ENCODE measurements at places on chromosomes 12 and 14.

GRCh38 chr12:213527-213932 is 427 bp downstream of the SLC6A12 start:
- no peak for DNase-seq

GRCh38 chr12:70890895-70891832 is 29.4 kb downstream of the PTPRR start:
- no peak for DNase-seq

- DNase-seq: no peak
Observed at GRCh38 chr12:26728205-26729050, 104.6 kb downstream of the ITPR2 start.

DNA sequence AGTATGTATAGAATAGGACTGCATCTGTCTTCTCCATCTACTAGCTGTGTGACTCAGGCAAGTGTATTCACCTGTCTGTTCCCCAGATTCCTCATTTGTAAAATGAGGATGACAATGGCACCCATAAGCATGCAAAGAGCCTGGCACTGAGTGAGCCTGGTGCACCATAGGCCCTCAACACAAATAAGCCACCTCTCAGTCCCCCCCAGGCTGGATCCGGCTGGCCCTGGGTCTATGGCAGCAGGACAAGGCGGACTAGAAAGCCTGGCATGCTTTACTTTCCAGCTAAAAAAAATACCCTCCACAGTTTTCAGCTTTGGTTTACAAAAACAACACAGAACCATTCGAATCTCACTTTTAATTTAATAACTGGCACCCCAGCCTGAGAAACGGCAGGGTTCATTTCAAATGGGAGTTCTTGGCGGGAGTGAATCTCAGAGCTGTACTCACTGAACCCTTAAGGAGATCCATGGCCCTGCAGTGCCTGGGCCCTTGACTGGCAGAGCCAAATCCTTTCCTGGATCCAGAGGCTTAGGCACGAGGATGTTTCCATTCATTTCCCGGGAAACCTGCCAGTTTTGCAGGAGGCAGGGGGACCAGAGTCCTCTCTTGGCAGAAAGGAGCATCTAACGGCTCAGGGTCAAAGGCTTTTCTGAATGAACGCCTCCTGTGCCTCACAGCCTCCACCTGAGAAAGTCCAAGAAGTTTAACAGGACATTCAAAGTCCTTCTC is 17.7 kb downstream of the SYNE3 start:
- no peak for DNase-seq

- no peak for DNase-seq
Observed at GRCh38 chr12:49678711-49679110, 28.5 kb downstream of the FMNL3 start.

DNA sequence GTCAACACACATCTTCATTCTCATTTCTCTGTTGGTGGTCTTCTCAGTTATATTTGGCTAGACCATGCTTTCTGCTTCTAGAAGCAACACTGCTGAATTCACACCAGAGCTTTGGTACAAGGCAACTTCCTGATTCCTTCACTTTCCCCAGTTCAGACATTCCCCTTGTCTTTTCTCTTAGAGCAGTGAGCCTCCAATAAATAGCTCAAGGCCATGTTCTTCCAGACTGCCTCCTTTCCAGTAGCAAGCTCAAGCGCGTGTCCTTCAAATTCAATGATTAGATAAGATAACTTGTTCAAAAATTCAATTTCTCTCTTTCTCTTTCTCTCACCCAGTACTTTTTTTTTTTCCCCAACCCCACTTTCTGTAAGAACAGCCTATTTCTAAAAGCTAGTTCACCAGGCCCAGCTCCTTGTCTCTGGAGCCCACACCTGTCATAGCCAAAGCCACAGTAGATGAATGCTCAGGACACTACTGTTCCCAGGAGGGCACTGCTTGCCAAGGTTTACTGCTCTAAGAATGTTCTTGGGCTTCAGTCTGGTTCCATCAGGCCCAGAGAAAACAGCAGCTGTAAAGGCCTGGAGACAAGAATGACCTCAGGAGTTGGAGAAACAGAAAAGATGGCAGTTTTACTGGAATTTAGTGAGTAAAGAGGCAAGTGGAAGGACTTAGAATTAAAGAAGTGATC is 17.7 kb downstream of the TBK1 start:
- no peak for DNase-seq

DNA sequence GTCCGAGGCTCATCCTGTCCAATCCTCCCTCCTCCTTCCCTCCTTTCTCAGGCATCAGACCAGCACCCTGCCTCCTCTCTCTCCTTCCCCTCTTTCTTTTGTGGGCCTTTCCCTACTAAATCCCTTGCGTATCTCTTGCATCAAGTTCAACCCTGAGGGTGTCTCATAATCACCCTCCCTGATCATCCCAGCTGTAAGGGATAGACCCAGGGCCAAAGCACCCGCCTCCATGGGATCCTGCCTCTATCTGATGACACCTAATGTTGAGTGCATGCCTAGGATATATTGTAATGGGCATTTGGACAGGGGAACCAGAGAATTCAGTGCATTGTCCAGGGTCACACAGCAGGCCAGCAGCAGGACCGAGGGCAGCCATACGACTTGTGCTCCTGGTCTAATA is 84.9 kb downstream of the PHETA1 start:
- no peak for DNase-seq

DNA sequence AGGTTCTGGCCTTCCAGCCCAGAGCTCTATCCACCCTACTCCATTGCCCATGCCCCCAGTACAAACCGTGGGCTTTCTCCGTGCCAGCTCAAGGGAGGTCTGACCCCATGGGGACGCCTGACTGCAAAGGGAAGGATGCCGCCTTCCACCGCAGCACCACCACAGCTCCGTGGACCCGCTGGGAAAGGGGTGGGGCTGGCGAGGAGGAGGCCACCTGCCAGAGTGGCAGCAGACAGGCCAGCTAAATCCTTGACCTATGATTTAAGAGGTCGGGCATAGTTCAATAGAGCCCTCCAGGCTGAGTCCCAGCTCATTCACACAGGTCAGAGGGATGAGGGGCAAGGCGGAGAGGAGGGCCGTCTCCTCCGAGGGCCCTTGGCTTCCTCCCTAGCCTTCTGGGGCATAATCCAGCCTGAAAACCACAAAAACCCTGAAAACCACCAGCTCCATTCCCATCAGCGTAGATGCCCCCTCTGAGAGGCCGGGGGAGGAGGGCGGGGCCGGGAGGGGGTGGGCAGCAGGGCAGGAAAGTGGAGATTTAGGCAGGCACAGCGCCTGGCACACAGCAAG is 14.9 kb upstream of the FIGNL2 start:
- no peak for DNase-seq

DNA sequence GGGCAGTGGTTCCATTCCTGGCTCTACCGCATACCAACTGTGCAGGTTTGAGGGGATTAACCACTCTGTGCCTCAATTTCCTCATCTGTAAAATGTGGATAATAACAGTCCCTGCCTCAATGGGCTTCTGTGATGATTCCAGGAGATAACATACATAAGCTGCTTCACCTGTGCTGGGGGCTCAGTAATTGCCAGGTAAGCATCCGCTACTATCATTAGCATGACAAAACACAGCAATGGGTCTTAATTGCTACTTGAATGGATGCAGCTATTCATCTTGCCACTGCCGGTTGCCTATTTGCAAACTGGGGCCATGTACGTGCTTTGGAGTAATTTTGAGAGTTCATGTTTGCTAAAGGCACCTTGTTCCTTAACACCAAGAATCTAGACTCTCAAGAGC is 132.6 kb downstream of the TMEM132D start:
- no peak for DNase-seq

- DNase-seq: no peak
Observed at GRCh38 chr12:104478396-104479122, 21.8 kb downstream of the CHST11 start.

GRCh38 chr14:32403688-32404087 is 74.6 kb downstream of the AKAP6 start:
- DNase-seq: no peak

DNA sequence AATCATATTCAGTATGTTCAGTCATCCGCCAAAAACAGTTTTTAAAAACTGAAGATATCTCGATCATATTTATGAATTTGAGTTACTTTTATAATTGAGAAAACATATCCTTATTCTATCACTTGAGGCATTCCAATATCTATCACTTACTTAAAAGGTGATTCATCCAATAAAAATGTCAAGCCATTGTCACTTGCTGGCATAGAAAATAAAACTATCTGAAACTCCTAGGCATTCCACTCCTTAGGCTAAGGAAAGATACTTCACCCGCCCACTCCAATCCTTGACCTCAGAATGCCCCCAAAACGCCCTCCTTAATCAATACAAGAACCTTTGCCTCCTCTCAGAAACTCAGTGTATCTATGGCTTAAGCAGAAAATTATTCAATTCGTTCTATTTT is 51.3 kb upstream of the AMIGO2 start:
- DNase-seq: no peak

GRCh38 chr12:39868328-39868725 is 237.6 kb downstream of the SLC2A13 start:
- no peak for DNase-seq

GRCh38 chr14:94028450-94028826 is 2.3 kb downstream of the OTUB2 start:
- DNase-seq: no peak

DNA sequence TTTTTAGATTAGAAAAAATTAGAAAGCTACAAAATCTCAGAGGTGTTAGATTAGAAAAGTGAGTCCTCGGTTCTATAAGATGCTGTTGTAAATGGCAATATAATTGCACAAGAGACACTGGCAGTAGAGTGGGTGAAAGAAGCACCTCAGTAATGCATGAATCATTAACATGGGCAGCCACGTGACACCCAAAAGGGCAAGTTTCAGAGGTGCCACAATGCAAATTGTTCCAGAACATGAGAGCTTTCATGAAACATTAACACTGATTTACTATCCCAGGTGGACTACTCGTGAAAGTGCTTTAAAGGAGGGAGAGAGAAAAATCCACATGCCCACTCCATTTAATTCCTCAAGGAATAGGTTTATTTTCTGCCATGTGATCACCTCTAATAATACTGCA is 108.4 kb downstream of the PTPRR start:
- no peak for DNase-seq

GRCh38 chr12:80690090-80690489 is 17.3 kb upstream of the MYF6 start:
- DNase-seq: no peak

GRCh38 chr14:71187633-71188356 is 280.5 kb downstream of the PCNX1 start:
- no peak for DNase-seq

GRCh38 chr14:54818201-54819133 is 84.2 kb downstream of the GCH1 start:
- DNase-seq: no peak

DNA sequence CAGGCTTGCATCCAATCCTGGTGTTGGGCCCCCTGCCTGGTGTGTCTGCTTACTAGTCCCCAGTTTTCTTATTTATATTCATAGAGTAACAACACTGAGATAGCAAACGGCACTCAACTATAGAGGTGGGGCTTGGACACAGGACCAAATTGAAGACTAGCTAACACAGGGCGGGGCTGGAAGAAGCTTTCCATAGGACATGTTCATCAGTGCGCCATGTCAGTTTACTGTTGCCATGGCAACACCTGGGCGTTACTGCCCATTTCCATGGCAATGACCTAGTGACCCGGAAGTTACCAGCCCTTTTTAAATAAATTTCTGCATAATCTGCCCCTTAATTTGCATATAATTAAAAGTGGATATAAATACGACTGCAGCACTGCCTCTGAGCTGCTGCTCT is 275.5 kb upstream of the TMEM132C start:
- DNase-seq: no peak

GRCh38 chr14:89787525-89787924 is 167.0 kb downstream of the EFCAB11 start:
- DNase-seq: no peak

GRCh38 chr12:94710933-94711332 is 60.6 kb upstream of the TMCC3 start:
- DNase-seq: no peak

DNA sequence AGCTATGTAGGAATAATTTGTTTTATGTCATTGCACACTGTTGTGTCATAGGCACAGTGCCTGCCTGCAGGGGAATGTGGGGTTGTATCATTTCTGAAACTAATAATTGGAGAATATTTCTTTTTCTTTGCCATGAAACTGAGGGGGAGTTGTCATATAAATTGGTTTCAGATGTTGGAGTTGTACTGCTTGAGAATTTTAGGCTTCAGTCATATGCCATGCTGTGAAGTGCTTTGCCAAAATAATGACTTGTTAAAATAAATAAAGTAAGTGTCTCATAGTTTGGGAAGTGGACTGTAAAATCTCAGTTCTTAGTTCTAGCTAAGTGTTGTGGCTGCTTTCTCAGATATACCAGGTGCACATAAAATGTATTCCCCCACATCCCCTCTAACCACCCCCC is 116.8 kb downstream of the DAAM1 start:
- DNase-seq: no peak

- DNase-seq: no peak
Observed at GRCh38 chr12:82461393-82461792, 103.1 kb downstream of the METTL25 start.

- no peak for DNase-seq
Observed at GRCh38 chr14:38405851-38406635, 150.2 kb upstream of the CLEC14A start.

- no peak for DNase-seq
Observed at GRCh38 chr12:47361389-47362021, 281.7 kb upstream of the AMIGO2 start.

- no peak for DNase-seq
Observed at GRCh38 chr12:106442575-106442974, 85.0 kb downstream of the POLR3B start.

GRCh38 chr12:42779186-42779859 is 189.8 kb upstream of the PRICKLE1 start:
- DNase-seq: no peak

DNA sequence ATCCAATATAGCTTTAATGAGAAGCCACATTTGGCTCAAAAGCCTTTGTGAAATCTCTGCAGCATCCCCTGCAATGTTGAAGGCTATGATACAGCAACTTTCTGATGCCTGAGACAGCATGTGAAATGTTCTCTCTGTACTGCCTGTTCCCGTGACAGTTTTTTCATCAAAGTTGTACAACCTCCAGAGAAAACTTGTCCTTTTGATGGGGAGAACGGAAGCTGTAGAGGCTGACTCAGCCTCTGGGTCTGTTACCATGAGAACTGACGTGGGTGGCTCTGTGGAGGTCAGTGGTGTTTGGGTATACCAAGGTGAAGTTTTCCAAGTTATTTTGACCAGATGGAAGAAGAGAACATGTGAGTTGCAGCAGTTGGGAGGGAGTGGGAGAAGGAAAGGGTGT is 17.0 kb downstream of the SLC4A8 start:
- DNase-seq: no peak

GRCh38 chr12:72271451-72272090 is 599 bp upstream of the TRHDE start:
- DNase-seq: peak; percentile 48

DNA sequence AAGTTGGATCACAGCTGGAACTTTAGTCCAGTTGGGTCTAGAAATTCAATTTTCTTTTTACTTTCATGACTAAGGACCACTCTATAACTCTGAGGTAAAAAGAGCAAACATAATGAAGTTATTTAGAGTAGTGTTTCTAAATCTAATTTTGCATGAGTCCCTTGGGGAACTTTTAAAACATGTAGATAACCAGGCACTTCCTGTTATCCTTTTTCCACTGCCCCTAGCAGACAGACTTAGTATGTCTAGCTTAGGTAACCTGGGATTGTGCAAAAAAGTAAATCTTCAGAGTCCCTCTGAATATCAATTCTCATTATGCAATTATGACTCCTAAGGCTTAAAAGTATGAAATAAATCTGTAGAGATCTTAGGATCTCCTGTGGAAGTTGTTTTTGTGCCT is 371.2 kb downstream of the DIO2 start:
- no peak for DNase-seq

All from neural crest cell (in vitro differentiated cells).